ENCODE measurements at places on chromosomes 11 and 22.

DNA sequence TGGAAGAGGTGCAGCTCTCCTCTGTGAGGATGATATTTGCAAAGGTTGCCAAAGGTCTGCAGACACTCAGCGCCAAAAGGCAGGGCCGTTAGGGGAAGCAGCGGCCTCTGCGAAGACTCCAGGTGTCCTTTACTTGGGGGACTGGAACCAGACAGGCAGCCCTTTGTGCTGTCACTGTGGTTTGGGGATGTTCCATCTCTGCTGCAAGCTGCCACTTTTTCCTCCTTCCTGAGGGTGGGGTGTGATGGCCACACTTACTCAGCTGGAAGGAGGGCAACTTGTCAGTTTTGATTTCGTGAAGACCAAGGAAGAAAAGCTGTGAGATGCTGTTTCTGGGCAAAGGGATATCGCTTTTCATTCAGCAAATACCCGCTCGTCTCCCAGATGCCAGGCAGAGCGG, 96.5 kb upstream of the PRR5 start:
- no peak for DNase-seq

DNA sequence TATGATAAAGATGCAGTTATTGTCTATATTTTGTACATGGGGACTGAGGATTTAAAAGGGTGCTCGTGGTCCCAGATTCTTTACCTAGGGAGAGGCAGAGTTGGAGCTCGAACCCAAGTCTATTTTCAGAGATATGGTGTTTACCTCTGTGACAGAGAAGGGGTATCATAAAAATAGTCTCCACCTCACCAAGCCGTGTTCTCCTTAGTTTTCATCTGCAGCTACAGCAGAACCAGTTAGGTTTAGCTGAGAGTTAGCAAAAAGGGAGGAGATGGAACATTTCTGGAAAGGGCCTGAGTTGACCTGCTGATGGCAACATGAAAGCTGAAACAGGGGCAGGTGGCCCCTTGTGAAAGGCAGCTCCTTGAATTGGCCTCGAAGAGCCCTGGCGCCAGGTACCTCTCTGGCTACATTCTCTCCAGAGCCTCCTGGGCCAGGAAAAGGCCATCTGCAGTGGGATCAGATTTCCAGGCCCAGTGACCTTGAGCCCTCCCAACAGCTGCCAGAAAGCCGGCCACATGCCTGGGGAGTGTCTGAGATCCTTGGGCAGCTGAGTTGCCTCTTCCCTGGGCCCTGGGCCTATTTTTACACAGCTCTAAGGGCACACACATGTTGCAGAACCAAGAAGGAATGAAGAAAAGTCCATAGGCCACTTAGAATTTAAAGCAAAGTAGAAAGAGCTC, 136.6 kb downstream of the NAV2 start:
- DNase-seq, result no peak

DNA sequence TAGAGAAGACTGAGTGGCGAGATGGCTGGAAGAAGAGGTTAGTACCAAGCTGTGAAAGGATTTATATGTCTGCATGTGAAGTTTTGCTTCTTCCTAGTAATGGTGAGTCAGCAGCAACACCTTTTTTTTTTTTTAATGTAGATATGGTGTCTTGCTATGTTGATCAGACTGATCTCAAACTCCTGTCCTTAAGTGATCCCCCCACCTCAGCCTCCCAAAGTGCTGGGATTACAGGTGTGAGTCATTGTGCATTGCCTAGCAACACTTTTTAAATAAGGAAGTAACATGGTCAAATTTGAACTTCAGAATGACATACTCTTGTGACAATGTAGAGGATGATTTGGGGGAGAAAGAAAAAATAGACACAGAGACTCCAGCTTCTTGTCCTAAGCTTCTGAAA, 6.5 kb upstream of the CSTPP1 start:
- no peak for DNase-seq

DNA sequence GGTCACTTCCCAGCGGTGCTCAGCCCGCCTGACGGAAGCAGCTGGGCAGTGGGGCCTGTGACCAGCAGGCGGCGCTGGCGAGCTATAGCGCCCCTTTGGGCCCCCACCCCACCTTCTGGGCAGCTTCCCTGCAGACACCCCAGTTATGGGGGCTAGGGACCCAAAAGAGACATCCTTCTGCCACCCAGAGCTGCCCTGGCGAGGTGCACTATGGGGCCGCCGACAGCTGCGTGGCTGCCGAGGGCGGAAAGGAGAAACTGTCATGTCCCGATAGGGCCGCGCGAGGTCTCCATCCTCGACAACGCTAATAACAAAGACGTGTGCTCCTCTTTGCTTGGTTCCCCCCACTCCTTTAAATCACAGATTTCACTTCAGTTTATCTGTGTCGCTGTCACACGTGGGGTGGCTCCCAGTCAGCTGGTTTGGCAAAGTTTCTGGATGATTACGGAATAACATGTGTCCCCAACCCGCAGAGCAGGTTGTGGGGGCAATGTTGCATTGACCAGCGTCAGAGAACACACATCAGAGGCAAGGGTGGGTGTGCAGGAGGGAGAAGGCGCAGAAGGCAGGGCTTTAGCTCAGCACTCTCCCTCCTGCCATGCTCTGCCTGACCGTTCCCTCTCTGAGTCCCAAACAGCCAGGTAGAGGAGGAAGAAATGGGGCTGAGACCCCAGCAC, 673 bp upstream of the MYO7A start:
- DNase-seq, result no peak

DNA sequence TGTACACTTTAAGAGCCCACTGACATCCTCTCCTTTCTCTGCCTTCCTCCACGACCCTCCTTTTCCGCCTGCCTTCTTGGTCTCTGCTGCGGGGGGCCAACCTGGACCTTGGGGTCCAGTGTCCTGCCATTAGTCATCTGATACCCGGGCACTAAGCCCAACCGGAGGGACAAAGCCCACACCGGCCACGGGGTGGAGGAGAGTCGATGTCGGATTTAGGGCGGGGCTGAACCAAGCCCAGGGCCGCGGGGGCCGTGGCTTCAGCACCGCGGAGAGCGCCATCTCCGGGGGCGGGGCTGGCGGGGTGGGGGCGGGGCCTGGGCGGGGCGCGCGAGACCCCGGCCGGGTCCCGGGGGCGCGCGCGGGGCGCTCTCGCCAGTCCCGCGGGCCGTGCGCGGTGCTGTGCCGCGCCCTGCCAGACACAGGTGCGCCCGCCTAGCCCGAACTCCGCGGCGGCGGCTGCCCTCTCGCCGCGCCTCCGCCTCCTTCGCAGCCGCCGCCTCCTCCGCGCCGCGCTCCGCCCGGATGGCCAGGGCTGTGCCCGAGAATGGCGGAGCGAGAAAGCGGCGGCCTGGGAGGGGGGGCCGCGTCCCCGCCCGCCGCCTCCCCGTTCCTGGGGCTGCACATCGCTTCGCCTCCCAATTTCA, at the start of gene MAPK8IP1:
TSS of gene MAPK8IP1 (plus strand) at position 378 of the 647 bp plus-strand sequence. CDS start at position 548, 170 bp downstream.
- peak; percentile 43 for DNase-seq

DNA sequence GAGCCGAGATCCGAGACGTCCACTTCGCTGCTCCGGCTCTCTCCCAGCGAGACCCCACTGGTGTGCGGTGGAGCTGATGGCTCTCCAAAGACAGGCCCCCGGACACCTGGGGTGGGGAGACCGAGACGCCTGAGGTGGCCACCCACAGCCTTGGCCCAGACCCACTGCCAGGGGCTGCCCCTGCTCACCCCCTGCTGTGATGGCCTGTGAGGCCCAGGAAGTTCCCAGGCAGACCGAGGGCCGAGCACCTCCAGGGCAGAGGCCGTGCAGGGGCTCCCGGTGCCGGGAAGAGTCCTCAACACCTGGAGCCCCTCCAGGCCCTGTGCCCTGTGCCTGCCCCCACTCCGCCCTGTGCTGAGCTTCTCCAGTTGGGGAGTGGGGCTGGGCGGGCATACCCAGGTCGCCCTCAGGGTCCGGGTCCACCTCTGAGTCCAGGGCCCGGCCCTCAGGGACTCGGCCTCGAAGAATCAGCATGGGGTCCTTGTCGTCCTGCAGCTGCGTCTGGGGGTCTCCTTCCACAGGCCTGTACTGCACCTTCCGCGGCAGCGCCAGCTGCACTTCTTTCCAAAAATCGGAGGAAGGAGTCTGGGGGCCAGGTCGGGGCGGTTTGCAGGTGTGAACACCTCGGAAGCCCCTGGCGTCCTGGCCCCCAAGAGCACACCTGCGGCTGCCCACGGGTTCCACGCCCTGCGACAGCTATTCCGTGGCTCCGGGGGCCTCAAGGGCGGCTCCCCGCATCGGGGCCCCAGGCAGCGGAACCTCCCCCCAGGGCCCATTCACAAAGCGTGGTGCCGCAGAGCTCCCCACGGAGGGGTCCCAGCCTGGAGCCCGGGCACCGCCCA, 8.6 kb downstream of the SIGIRR start:
- no peak for DNase-seq

DNA sequence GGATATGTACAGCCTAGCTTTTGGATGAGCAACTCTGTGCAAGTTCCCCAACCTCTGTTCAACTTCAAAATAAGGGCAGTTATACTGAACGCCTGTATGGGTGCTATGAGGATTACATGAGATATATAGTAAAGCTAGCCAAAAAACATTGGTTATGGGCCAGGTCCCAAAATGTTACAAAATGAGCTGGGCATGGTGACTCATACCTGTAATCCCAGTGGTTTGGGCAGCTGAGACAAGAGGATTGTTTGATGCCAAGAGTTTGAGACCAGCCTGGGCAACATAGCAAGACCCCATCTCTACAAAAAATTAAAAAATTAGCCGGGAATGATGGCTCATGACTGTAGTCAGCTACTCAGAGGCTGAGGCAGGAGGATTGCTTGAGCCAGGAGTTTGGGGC, 118.4 kb downstream of the TEAD1 start:
- no peak for DNase-seq

Measured in NT2/D1 (cell line).